ENCODE measurements at places on chromosomes 3 and 15.

DNA sequence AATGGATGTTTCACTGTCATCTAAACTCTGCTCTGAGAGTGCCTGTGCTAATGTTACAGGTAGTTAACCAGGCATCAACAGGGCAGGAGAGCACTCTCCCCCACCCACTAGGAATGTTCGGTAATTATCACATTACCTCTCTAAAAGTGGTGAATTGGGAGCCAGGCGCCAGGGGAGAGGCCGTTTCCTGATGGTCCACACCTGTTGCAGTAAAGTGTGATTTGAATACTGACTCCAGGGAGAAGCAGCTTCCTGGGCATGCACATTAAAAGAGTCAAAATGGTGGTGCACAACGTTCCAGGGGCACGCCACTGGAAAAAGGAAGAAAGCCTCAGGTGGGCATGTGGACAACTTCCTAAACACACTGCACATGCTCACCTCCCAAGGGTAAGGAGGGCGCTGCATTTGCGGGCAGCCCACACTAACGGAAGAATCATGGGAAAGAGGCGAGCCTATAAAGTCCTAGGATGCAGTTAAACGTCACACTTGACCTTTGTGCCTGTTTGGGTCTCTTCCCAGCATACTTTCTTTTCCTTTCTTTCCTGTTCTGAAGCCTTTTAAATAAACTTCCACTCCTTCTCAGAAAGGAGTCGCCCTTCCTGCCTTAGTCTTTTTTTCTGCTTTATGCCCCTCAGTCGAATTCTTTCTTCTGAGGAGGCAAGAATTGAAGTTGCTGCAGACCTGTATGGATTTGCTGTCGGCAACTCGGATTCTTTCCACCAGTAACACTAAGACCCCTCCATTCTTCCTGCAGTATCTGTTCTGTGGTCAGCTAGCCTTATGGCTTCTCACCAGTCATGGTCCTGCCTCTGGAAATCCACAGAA, 28.9 kb upstream of the GPD1L start:
- no peak for DNase-seq

- DNase-seq: no peak
Measured at GRCh38 chr3:39937874-39938273, 128.5 kb downstream of the MYRIP start.

DNA sequence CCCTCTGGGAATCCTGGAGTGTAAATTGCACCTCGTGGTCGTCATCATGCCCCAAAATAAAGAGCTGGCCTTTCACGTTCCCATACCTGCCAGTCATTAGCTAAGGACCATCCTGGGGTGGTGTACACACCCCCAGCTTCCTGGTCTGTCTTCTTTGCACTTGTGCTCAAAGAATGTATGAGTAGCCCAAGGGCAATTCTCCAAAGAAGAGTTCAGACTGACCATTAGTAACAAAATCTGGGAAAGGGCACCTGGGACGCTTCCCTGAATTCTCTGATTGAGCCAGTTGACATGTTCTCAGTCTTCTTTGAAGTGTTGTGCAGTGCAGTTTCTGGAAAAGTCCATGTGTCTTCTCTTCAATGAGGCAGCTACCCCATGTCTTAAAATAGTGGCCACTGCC, 34.8 kb downstream of the FAM3D start:
- no peak for DNase-seq

DNA sequence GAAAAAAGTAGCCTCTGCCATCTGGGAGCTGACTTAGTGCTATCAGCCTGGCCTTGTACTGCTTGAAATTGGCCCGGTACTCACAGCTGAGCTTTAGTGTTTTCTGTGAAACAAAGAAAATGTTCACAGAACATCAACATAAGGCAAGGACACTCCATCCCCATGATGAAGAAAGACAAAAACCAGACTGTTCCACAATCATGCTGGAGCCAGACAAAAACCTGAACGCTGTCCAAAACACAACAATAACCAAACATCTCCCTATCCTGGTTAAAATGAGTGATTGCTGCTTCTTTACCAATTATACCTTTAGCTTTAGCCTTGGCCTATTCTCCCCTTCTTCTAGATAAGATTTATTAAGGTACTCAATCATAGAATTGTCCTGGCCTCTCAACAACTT, 153.9 kb downstream of the CPNE4 start:
- no peak for DNase-seq
